ENCODE measurements at places on chromosomes 3 and 15. TPM values are rescaled to one million over a fixed set of nuclear protein-coding genes. Genes with fewer than 3 reads are reported as not detected.

Gene PPP2R3A
- total RNA-seq, result 17.1 TPM

Gene CCK
- not detected for total RNA-seq

DNA sequence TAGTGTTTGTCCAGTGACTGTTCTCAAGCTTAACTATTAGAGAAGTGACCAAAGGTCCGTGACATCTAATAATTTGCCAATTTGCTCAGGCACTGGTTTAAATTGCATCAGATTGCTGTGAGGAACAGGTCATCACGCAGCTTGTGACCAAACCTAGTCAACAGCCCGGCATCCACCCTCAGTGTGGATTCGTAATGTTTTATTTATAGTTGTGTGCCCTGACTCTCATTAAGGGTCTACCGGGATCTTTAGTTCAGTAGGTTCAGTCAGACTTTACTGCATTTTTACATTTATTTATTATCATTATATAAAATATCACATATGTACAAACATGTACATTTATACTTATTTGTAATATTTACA is 46.4 kb upstream of the PGPEP1L start:
- no peak overlapping the region for H3K4me3 ChIP-seq
- H3K4me1 ChIP-seq, result peaks cover 16% of the 10 kb centered on the region
- DNase-seq, result no peak
- no peaks in the 10 kb centered on the region for H3K36me3 ChIP-seq
- H3K27ac ChIP-seq, result no peak overlapping the region
- no peaks in the 10 kb centered on the region for H3K27me3 ChIP-seq

DNA sequence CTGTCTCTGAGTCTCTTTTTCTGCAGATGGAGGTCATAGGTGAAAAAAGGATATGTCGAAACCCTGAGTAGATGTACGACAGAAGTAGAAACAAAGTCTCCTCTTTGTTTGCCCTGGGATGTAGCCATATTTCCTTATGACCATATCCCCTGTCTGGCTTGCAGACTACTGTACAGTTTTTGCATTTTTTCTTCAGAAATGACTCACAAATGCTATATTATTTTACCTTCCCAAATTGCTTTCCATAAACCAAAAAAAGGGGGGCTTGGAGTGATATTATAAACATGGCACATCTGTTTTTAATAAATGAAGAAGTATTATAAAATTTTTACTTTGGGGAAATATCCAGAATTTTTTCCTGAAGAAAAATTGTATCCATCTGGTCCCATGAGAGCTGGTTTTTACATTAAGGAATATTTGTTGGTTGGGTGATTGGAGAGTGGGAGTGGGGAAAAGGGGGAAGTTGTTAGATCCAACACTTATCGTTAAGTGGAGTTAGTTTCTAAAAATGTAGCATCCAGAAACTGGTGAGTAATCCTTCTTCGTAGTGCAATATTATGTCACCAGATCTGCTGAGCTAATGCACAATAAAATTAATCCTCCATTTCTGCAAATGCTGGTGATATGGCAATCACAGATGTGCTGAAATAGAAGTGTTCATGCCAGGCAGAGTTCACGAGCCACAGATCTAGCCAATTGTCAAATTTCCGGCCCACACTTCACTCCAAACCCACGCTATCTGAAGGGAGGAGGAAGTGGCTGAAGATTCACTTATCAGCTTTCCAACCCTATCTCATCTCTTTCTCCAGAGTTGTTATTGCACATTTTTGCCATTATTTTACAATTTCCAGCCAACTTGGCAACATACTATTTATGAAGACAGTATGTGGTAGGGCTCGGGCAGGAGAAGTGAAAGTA is 313.6 kb upstream of the ATP11B start:
- H3K27ac ChIP-seq, result no peak overlapping the region
- peaks cover 9% of the 10 kb centered on the region for H3K4me1 ChIP-seq
- H3K4me3 ChIP-seq, result no peak overlapping the region
- DNase-seq, result no peak
- H3K27me3 ChIP-seq, result no peaks in the 10 kb centered on the region

DNA sequence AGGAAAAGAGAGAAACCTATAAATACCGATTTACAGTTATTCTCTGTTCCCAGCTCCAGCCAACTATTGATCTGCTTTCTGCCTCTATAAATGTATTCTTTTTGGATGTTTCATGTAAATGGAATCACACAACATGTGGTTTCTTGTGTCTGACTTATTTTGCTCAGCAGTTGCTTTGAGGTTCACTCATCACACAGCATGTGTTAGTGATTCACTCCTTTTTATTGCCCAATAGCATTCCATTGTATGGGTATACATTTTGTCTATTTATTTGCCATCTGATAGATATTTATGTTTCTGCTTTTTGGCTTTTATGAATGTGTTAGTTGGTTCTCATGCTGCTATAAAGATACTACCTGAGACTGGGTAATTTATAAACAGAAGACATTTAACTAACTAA is 23.6 kb downstream of the CCR1 start:
- no peak for DNase-seq
- no peak overlapping the region for H3K27ac ChIP-seq
- H3K36me3 ChIP-seq, result no peaks in the 10 kb centered on the region
- no peak overlapping the region for H3K4me3 ChIP-seq
- no peaks in the 10 kb centered on the region for H3K4me1 ChIP-seq

GRCh38 chr15:72792431-72792830 is 8.9 kb upstream of the ADPGK start:
- H3K27ac ChIP-seq, result no peak overlapping the region
- no peaks in the 10 kb centered on the region for H3K36me3 ChIP-seq
- peaks cover 4% of the 10 kb centered on the region for H3K4me1 ChIP-seq
- peaks cover 16% of the 10 kb centered on the region for H3K27me3 ChIP-seq
- H3K4me3 ChIP-seq, result no peak overlapping the region
- DNase-seq, result no peak

- H3K27ac ChIP-seq, result no peak overlapping the region
- no peak overlapping the region for H3K4me3 ChIP-seq
- H3K36me3 ChIP-seq, result peaks cover 2% of the 10 kb centered on the region
- DNase-seq, result no peak
- no peaks in the 10 kb centered on the region for H3K27me3 ChIP-seq
Measured at GRCh38 chr15:92801774-92802464, 98.2 kb upstream of the CHD2 start.

All from neural crest cell (in vitro differentiated cells).